ENCODE measurements at places on chromosomes 7 and 10.

DNA sequence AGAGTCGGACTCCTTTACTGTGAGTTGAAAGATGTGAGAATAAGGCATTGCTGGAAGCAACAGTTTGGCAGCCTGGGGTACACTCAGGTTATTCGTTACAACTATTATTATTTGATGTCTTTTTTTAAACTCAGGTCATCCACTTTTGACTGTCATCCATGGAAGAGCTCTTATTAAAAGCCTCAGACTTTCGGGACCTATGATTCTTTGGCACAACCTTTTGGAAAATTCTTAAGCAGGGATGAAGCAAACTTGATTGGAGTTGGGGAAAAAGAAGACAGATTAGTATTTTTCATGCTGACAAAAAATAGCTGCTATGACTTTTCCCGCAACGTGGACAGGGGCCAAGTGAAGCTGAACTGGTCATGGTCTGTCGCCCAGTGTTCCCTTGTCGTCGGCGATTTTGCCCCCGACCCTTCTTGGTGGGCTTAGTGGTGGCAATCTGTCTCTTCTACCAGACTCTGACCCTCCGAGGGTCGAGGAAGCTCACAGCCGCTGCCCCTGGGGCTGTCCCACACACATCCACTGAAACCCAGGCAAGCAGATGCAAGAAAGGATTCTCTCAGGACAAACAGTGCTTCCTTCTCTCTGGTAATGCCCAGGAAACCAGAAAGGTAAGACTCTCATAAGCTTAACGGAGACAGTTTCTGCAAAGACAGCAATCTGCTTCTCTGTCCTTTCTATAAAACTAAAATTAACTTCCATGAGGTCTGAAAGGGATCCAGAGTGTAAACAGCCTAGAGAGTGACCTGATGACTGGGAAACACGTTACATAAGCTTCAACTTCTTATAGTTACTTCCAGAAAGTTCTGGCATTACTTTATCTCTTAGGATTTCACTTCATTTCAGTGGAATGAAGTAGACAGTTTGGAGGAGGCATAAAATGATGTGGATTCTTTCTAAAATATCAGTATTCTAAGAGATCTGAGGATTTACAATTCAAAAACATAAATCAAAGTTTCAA is 1.0 kb downstream of the CPED1 start:
- no peak for DNase-seq

DNA sequence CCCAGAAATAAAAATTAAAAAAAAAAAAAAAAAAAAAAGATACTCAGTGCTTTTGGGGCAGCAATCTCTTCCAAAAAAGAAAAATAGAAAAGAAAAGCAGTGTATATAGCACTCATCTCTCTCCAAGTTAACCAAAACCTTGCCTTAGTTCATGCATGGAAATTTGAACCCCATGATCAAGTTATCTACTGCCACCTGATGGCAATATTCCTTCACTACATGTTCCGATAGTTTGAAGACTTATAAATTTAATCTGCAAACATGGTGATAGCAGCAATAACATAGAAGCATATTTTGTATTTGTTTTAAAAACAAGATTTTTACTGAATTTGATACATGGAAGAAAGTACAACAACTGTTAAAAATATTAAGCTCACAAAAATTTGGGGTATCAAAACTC is 48.6 kb upstream of the SLIT1 start:
- DNase-seq = no peak

GRCh38 chr7:47291461-47292081 is 290.3 kb downstream of the TNS3 start:
- no peak for DNase-seq

DNA sequence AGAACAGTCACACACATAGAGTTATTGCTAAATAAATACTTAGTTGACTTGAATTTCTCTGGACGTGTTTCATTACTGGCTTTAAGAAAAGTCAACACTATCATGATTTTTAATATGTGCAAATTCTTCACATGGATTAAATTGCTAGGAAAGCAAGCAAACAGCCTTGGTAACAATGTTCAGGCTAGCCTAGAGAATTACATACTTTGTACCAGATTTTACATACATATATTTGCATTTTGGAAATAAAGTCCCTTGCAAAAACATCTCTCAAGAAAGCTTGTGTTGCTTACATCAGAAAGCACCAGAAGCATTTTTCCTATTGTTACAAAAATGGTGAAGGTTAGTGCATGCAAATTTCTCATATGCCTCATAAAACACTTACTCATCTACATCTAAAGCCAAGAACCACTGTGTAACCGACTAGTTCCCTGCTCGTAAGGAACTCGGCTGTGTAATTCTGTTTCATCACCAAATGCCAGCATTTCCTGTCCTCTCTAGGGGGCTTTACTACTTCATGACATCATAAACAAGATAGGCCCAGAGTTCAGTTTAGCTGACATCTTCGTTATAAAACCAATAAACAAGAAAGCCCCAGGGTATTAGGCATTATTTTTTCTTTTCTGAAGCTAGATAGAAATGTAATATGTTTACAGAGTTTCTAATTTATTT is 87.8 kb downstream of the CFAP58 start:
- DNase-seq = no peak

- no peak for DNase-seq
Observed at GRCh38 chr7:261341-262250, 28.4 kb upstream of the FOXL3 start.

- no peak for DNase-seq
Observed at GRCh38 chr10:6047847-6048246, 14.3 kb downstream of the IL2RA start.

DNA sequence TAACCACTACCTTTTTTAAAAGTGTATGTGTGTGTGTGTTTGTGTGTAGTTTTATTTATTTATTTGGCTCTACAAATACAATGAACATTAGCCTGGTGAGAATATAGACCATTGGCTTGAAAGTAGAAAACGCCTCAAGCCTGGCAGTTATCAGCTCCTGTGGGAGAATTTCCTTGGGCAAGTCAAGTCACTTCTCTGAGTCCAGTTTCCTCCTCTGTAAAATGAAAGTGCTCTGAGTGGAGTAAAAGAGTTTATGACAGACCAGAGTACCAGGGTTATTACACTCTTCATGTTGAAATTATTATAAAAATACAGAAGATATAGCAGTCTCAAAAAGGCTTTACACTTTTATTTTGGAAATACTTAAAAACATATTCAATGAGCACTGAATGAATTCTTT is 10.1 kb upstream of the RHOBTB1 start:
- no peak for DNase-seq

DNA sequence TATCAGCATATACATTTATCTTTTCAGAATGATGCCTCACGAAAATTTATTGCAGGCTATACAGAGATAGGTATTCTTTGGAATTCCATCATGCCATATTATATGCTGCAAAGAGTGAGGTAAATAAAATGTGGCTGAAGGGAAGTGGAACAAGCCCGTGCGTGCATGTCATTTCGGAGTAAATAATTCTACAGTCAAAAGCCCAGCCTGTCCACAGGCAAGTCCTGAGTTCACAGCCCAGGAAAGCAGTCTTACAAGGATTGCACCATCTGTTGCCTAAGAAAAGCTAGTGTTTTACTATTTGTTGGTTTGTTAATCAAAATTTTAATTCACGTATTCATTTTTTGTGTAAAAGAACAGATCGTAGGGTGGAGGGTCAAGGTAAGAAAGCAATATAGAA is 292.4 kb upstream of the AKR1E2 start:
- no peak for DNase-seq

- no peak for DNase-seq
Observed at GRCh38 chr7:132489776-132490237, 86.5 kb downstream of the PLXNA4 start.

Measured in stimulated activated CD8-positive, alpha-beta memory T cell treated with anti-CD3 and anti-CD28 coated beads, Interleukin-7, amount 100 ng/mL, for 4 hours (primary cell).